ENCODE measurements at places on chromosomes 3 and 15.

DNA sequence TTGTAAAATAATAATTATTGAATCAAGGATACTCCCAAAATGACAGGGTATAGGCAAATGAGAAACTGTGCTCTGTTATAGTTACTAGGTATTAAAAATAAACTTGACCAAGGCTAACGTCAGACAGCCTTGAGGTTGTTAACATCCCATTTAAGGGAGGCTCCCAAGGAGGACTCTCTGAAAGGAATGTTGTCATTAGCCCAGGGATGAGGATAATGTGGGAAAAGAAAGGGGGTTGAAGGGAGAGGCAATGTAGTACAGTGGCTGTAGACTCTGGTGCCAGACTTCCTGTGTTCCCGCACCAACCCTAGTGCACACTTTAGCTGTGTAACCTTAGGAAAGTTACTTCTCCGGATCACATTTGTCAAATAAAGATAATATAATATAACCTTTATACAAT, 47.0 kb upstream of the RARB start:
- no peak for DNase-seq

DNA sequence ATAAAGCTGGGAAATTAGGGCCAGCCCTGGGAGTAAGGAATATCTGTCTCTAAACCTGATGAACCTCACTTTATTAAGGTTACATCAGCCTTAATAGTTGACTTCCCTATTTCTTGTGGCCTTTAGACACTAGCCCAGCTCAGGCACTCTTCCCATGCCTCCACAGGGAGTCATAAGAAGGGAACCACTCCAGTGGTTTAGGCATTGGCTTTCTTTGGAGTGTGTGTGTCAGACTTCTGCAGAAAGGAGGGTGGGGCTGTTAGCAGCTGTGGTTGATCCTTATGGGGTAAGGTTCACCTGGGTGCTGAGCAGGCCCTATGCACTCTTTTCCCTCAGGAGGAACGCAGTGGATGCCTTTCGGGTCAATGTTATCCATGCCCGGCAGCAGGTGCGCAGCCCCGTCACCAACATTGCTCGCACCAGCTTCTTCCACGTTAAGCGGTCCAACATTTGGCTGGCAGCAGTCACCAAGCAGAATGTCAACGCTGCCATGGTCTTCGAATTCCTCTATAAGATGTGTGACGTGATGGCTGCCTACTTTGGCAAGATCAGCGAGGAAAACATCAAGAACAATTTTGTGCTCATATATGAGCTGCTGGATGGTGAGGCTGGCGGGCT, 4.0 kb downstream of the AP2M1 start:
- no peak for DNase-seq

GRCh38 chr3:37181756-37182155, 7.4 kb upstream of the LRRFIP2 start:
- DNase-seq = no peak

GRCh38 chr3:29949131-29949530, 657.3 kb upstream of the TGFBR2 start:
- no peak for DNase-seq

GRCh38 chr15:65334586-65335231, 30.2 kb downstream of the RNU5B-1 start:
- no peak for DNase-seq

GRCh38 chr3:111051354-111051753, 20.3 kb upstream of the NECTIN3 start:
- DNase-seq = no peak

DNA sequence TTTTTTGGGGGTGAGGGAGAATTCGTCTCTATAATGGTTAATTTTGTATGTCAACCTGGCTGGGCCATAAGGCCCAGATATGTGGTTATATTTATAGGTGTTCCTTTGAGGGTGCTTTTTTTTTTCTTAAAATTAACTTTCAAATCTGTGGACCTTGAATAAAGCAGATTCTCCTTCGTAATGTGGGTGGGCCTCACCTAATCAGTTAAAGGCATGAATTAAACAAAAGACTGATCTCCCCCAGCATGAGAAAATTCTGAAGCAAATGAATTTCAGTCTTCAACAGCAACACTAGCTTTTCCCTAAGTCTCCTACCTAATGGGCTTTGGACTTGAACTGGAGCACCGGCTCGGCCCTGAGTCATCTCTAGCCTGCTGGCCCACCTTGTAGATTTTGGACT, 77.4 kb downstream of the GMNC start:
- no peak for DNase-seq

- DNase-seq = no peak
These were observed 146.8 kb downstream of the SMAD6 start for GRCh38 chr15:66848686-66849392.

DNA sequence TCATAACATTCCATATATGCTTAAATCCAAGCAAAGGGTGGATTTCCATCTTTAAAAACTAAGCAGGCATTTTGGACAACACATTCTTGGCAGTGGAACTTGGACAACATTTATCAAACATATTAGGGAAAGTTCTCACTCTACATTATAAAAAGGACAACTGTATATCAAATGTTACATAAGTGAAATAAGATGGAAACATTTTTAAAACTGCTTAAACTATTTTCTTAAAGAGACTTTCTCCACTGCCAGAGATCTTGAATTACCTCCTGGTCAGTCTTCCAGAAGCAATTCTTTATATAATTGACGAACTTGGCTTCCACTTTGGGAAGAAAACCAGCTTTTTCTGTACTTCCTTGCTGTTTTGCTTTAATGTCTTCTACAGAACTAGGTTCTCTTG, 109.3 kb downstream of the NEO1 start:
- DNase-seq = no peak

- no peak for DNase-seq
These were observed 51.8 kb downstream of the SERP1 start for GRCh38 chr3:150494411-150494977.

DNA sequence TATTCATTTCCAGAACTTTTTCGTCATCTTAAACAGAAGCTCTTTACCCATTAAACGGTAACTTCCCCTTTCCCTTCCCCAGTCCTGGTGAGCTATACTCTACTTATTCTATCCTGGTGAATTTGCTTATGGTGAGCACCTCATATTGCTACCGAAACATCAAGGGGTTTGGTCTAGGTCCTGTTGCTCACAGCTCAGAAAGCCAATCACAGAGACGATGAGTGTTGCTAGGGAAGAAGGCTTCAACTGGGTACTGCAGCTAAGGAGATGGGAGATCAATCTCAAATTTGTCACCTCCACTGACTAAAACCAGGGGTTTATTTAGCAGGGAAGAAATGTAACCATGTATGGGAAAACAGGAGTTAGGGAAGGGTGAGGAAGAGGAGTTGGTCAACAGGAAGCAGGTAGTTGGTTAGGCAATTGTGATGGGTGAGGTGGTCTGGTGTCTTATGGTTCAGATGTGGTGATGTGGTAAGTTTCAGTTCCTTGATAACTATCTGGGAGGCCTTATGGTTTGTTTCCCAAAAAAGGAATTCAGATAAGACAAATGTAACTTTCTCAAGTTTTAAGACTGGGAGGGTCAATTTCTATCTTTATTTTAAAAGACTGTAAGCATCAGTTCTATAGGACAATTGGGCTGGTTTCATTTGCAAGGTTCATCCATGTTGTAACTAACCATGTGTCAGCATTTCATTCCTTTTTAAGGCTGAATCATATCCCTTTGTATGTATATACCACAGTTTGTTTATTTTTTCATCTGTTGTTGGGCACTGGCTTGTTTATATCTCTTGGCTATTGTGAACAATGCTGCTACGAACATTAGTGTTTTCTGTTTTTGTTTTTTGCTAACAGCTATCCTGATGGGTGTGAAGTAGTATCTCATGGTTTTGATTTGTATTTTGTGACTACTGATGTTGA, 24.3 kb downstream of the ARHGAP11B start:
- no peak for DNase-seq

- no peak for DNase-seq
These were observed 722.9 kb upstream of the CFAP20DC start for GRCh38 chr3:59772416-59773408.

- no peak for DNase-seq
These were observed 217.8 kb upstream of the ARHGEF26 start for GRCh38 chr3:153903430-153903829.

Measured in C1 segment of cervical spinal cord (tissue), 14 donors.